ENCODE measurements at places on chromosomes 16 and 17. TPM values are rescaled to one million over a fixed set of nuclear protein-coding genes. Genes with fewer than 3 reads are reported as not detected.

Gene ABCA9
- total RNA-seq, result 0.61 TPM

Gene IL32
- total RNA-seq, result 1.3 TPM

Gene TBC1D3
- not detected for total RNA-seq

Gene CLEC18A
- 2.5 TPM for total RNA-seq

Gene TBC1D3E
- not detected for total RNA-seq

Gene TSPAN10
- not detected for total RNA-seq

Gene CD300LF
- total RNA-seq, result not detected
